ENCODE measurements at places on chromosomes 3 and 15. TPM values are rescaled to one million over a fixed set of nuclear protein-coding genes. Genes with fewer than 3 reads are reported as not detected.

Gene FRMD5
- 10.1 TPM for total RNA-seq

Gene SLC22A13
- 0.66 TPM for total RNA-seq

Gene RTP1
- 5.9 TPM for total RNA-seq

Gene CFAP100
- total RNA-seq = not detected

DNA sequence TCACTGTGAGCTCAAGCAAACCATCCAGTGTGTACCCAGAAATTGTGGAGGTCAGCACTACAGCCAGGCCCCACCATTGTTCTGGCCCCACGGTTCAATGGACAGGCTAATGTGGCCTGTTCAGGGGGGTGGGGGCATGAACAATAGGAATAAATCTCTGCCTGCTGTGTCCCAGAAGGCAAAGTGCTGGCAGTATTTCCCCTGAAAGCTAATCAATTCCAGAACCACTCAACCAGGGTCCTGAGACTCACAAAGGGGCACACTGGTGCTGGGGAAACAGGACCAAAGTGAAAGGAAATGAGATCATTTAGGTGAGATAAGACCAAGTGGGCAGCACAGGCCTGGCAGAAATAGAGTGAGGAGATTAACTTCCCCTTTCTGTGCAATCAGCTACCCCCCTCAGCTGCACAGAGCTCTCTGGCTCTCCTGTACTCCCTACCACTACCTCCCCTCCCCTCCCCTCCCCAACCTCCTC lies 11.5 kb downstream of the CRYGS start:
- no peak for DNase-seq

DNA sequence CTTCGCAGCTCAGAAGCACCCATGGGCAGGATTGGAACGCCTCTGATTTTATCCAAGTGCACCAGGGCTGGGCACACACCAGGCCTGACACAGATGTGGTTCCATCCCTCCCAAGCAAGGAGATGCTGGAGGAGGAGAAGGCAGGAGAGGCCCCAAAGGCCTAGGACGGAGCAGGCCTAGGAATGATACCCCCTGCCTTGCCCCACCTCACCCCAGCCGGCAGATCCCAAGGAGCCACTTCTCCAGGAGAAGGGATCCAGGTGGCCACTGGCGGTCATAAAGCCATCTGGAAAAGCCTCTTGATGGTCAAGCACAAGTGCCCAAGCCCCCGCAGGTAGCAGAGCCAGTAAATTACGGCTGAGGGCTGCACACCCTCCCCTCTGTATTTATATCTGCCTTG lies 211.8 kb downstream of the TBC1D2B start:
- no peak for DNase-seq

Data from GM23338 (cell line).